Right renal pelvis (tissue), 4 donors: ENCODE measurements at places on chromosomes 16 and 17.

DNA sequence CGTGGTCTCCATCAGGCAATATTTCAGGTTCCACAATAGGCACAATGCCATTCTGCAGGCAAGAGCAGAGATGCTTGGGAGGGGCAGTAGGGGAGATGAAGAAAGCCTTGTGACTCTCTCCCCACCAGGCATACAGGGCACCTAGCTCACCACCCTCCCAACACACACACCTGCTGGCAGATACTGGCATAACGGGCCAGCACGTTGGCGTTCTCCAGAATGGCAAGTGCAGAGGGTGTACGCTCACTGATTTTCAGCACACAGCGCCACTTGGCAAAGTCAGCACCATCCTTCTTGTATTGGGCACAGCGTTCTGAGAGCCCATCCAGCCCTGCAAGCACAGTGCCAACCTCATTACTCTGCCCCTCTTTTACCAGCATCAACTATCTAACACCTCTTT is 2.2 kb downstream of the ALDOC start:
- DNase-seq: no peak

DNA sequence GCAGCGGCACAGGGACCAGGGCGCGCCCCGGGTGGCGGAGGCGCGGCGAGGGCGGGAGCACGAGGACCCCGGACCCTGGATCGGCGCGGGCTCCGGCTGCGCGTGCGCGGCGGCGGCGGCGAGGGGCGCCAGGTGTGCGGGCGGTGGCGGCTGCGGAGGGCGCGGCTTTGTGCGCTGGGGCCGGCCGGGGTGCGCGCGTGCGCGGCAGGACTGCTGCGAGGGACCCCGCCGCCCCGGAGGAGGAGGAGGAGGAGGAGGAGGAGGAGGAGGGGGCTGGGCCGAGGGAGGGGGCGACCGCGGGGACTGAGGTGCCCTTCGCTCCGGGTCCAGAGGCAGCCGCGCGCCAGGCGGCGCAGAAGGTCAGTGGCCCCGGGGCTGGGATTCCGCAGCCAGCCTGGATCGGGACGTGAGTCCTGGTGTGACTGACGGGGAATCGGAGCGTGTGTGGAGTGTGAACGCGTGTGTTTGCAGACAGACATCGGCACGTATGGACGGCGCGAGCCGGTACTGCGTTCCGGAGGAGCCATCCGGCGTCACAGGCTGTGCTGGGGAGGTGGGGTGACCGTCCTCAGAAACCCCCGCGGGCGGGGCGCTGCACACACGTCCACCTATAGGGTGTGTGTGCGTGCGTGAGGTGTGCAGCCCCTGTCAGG is 19.5 kb upstream of the RAP1GAP2 start:
- DNase-seq: no peak

DNA sequence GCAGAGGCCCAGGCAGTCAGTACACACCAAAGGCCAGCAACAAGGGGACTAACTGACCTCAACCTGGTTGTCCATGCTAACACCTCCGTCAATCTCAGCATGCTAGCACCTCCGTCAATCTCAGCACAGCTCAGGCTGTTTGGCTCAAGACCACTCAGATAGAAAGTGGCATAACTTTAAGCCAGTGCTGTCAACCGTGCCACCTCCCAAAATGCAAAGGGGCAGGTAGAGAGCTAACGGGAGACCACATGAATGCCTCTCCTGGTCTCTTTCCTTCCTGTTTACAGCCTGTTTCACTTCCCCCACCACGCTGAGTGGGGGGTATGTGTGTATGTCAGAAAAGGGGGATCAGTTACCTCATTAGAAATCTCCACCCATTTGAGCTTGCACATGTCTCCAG is 3.3 kb downstream of the UBTF start:
- DNase-seq: no peak

- peak; percentile 54 for DNase-seq
Measured at GRCh38 chr16:85898521-85899442, at the start of gene IRF8. IRF8 (plus strand) TSS chr16:85899162; CDS start chr16:85903016, 3,854 bp downstream.

GRCh38 chr17:46943218-46943500 is 20.2 kb downstream of the GOSR2 start:
- DNase-seq: no peak

DNA sequence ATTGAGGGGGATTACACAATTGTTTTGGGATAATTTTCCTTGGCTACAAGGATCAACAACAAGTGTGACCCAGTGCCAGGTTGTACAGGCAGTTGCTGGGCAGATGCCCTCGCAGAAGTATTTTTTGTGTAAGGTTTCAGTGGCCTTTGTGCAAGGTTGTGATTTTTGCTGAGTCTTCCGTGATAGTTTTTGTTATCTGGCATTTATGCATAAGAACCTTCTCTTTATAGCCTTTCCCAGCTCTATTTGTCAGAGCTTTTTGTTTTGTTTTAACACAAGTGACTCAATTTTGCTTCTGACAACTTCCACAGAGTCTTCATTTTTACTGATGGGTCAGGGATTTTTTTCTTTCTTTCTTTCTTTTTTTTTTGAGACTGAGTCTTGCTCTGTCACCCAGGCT is 6.7 kb upstream of the PRPSAP1 start:
- no peak for DNase-seq

DNA sequence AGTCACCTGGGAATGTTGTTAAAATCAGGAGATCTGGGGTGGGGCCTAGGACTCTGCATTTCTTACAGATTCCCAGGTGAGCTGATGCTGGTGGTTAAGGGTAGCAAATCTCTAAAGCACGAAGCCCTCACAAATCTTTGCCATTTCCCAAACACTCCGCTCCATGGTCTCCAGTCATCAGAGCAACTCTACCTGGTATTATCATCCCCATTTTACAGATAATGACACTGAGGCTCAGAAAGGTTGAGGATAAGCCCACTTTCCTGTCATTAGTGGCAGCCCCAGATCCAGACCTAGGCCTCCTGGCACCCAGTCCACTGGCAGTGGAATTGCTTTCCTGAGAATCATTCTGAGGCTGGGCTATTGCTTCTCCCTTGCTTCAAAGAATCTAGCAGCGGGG is 8.7 kb downstream of the SLC46A1 start:
- no peak for DNase-seq

GRCh38 chr16:54051821-54052220 is 234.8 kb downstream of the IRX3 start:
- DNase-seq: no peak

DNA sequence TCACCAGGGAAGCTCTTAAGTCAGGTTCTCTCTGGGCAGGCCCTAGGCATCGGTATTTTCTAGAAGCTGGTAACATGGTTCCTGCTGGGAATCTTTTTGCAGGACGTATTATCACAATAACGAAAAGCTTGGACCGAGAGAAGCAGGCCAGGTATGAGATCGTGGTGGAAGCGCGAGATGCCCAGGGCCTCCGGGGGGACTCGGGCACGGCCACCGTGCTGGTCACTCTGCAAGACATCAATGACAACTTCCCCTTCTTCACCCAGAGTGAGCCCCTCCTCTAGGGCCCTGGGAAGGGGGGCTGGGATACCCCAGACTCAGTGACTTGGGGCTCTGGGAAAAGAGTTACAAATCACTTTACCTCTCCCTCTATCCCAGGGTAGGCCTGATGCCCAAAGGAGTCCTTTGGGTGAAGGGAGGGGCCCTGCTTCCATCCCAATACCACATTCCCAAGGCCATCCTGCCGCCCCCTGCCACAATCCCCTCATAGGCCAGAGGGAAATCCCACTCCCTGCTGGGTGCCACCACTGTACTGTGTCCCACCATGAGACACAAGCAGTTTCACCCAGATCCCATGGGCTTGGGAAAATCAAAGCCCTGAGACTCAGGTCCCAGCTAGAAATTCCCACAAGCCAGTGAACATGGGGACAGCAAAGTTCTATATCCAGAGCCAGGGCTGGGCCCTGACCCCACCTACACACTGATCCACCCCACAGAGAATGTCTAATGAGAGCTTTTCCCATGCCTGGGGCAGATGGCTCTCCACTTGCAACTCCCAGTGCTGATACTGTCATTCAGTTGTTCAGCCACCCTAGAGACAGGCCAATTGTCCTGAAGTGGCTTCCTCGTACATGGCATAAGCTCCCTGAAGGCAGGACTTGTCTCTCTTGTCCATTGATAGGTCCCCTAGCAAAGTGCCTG is 23.0 kb downstream of the CDH5 start:
- no peak for DNase-seq

GRCh38 chr17:82662711-82663261 is 14.5 kb upstream of the WDR45B start:
- DNase-seq: no peak

DNA sequence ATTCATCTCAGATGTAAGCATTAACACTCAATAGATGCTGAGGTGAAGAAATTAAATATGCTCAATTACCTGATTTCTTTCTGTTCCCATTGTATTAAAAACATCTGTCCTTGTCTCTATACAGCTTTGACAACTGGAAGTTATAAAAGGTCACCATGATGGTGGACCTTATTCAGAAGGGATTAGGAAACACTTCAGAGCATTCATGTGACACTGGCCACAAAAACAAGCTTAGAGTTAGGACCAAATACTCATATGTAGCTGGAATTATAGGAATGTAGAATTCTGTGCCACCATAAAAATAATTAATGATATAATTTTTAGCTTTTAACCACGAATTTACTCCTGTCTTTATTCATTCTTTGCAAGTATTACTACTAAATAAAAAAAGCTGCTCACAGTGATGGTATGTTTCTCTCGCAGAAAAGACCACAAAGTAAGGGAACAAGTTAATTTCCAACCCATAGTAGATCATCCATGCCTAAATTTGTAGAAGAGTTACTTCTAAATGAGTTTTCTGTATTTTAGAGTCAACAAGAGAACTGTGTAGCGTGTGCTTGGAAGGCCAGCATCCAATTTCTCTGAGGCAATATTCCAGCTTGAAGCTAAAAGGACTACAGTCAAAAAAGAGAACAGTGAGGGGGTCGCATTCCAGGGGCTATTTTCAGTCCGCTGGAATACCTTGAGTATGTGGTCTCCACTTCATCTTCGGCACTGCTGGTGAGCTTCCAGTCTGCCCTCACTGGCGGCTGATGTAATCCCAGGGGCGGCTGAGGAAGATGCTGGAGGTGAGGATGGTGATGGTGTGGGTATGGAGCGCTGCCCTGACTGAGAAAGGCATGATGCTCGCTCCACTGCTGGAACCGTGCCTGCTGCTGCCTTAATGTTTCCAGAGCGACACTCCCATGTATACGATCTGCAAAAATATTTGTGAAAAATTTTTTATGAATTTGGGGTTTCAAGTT is 63.7 kb downstream of the CACNG1 start:
- DNase-seq: no peak

DNA sequence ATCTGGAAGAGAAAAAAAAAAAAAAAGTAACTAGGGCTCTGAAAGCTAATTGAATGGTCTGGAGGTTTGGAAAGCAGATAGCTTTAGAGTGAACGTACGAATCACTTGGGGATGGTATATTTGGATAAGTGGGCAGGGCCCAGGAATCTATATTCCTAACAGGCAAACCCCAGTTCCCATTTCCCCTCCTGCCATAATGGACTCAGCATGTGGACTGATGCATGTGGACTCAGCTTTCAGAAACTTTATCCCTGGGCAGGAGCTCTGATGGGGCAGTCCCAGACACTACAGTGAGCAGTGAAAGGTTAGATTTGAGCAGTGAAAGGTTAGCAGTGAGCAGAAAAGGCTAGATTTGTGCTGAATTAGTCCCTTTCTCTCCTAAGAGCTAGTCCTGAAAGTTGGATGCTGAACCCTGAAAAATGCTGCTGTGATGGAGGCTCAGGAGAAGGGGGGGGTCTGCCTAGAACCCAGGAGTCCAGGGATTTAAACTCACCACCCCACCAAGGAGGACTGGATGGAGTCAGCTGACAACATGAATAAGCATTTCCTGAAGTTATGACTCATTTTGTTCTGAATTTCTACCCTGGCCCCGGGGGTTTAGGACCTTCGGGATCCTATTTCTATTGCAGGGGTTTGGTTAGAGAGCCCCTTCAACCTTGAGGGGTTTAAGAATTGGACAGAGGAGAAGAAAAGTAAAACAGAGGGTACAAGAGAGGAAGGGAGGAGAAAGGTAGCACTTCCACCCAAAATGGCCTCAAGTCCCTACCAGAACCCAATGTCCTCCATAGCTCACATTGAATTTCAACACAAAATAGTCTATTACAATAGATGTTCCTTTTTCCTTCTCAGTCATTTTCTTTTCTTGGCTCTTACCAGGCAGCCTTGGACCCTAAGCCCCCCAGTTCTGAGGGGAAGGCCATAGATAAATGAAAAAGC is 10.3 kb upstream of the FZD2 start:
- no peak for DNase-seq

DNA sequence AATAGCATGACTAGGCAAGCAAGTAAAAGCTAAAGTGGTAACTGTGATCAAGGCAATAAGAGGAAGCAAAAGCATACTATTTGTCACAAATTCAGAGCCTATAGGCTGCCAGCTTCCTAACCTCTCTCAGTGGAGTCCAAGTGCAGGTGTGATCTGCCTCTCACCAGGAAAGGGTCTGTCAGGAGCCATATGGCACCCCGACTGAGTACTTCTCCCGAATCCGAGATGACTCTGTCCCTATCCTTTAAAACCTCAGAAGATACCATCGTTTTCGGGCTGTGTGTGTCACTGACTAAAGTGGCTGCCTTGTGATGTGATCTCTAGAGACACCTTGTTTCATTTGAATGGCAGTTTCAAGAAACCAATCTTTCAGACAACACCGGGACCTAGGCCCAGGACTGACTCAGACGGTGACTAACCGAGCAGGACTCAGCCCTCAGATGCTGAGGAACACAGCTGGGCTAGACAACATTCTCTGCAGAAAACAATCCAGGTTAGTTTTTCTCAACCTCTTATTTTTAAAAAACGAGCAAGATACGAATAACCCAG is 63.6 kb downstream of the SMG6 start:
- no peak for DNase-seq

GRCh38 chr16:3677994-3678393 is 23.5 kb downstream of the DNASE1 start:
- no peak for DNase-seq

DNA sequence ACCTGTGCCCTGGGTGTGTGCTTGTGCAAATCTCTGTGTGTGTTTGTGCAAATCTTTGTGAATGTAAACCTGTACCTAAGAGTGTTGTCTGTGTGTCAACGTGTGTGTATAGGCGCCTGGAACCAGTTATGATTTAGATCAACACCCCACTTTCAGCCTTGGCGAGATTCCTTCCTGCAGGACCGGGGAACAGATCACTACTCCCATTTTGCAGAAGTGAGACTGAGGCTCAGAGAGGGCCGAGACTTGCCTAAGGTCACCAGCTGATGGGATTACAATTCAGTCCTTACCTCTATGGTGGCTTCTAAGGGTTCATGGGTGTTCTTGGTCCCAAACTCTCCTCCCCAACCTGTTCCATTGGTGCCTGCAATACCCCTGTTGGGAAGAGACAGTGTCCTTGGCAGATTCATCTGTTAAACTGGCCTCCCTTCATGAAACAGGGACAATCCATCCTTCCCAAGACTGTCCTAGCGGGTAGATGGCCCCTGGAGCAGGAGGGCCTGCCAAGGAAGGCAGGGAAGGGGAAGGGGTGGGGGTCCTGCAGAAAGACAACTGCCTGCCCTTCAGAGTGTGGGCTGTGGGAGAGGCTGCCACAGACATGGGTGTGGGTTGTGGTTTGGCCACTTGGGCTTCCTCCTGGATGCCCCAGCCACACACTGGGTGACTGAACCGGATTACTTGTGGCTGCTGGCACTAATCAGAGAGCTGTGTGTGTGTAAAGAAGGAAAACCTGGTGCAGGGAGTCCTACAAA is 6.9 kb upstream of the MAPK7 start:
- DNase-seq: no peak
